ENCODE measurements at places on chromosomes 7 and 10. TPM values are rescaled to one million over a fixed set of nuclear protein-coding genes. Genes with fewer than 3 reads are reported as not detected.

Gene CLDN3
- polyA plus RNA-seq: not detected

Gene PLXNA4
- polyA plus RNA-seq: 0.56 TPM

Gene RSPH10B
- not detected for polyA plus RNA-seq

Gene NKX2-3
- polyA plus RNA-seq: not detected

Gene GRID1
- polyA plus RNA-seq: not detected

Gene GLI3
- polyA plus RNA-seq: 1.6 TPM

Gene TYW1B
- polyA plus RNA-seq: 0.55 TPM

Gene SLC37A3
- polyA plus RNA-seq: 9.2 TPM

Gene SUN3
- polyA plus RNA-seq: not detected

Gene VSTM2A
- polyA plus RNA-seq: not detected

Gene IL15RA
- 7.4 TPM for polyA plus RNA-seq

Gene OR9A2
- not detected for polyA plus RNA-seq

Gene TMEM225B
- polyA plus RNA-seq: 2.8 TPM

Gene VPS37D
- polyA plus RNA-seq: 0.39 TPM

Gene AKR1C3
- polyA plus RNA-seq: 219 TPM

Gene ADRA2A
- not detected for polyA plus RNA-seq

Gene MYH16
- not detected for polyA plus RNA-seq

Gene TMEM178B
- polyA plus RNA-seq: not detected

Gene MMD2
- polyA plus RNA-seq: not detected

Gene ZNF862
- polyA plus RNA-seq: 1.9 TPM

Gene OGA
- polyA plus RNA-seq: 57.0 TPM

Gene HTRA1
- 0.73 TPM for polyA plus RNA-seq

Gene POLR2J2
- polyA plus RNA-seq: 0.95 TPM

Gene DHX32
- polyA plus RNA-seq: 17.5 TPM

Gene CFAP58
- not detected for polyA plus RNA-seq

Gene OR9A4
- polyA plus RNA-seq: not detected

Gene PLEKHS1
- polyA plus RNA-seq: not detected

Gene NET1
- polyA plus RNA-seq: 2.3 TPM

Gene NFKB2
- polyA plus RNA-seq: 11.4 TPM

Gene PNLIPRP3
- not detected for polyA plus RNA-seq

Gene PHYHIPL
- polyA plus RNA-seq: not detected

Gene RARRES2
- polyA plus RNA-seq: not detected

Gene ANKRD61
- polyA plus RNA-seq: not detected

Gene ADAMTS14
- 0.36 TPM for polyA plus RNA-seq
